Diencephalon (tissue), 1 donor: ENCODE measurements at places on chromosomes 6 and 20. TPM values are rescaled to one million over a fixed set of nuclear protein-coding genes. Genes with fewer than 3 reads are reported as not detected.

The KCNK15 gene
- total RNA-seq = not detected

The TFAP2B gene
- total RNA-seq = 0.46 TPM

The OR12D1 gene
- not detected for total RNA-seq

The KIFC1 gene
- total RNA-seq = 5.8 TPM

The ID4 gene
- total RNA-seq = 309 TPM

The ZNF334 gene
- total RNA-seq = 16.1 TPM

The GFRA4 gene
- not detected for total RNA-seq
